Fibroblast of skin of left biceps (primary cell): ENCODE measurements at places on chromosomes 12 and 14.

GRCh38 chr14:104422837-104423681, 156.5 kb upstream of the C14orf180 start:
- DNase-seq = no peak

DNA sequence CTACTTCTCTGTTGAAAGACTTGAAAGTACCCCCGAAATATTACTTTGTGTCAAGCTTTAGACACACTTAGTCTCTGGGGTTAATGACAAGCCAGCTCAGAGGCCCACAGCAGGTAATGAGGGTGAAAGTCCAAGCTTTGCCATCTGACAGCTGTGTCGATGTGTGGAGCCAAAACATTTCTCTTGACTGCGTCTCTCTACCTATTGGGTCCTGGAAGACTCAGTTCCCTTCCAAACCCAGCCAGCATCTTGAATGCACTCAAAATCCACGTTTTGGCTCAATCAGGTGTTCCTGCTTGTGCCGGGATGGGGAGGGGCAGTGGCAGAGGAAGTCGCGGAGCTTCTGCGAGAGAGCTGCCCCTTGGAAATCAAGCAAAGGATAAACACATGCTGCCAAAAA, 3.2 kb downstream of the PLXNC1 start:
- no peak for DNase-seq

- no peak for DNase-seq
These were observed 33.6 kb upstream of the HNF1A start for GRCh38 chr12:120944645-120945217.

GRCh38 chr12:75715323-75715644, 203.9 kb upstream of the KRR1 start:
- DNase-seq = no peak

DNA sequence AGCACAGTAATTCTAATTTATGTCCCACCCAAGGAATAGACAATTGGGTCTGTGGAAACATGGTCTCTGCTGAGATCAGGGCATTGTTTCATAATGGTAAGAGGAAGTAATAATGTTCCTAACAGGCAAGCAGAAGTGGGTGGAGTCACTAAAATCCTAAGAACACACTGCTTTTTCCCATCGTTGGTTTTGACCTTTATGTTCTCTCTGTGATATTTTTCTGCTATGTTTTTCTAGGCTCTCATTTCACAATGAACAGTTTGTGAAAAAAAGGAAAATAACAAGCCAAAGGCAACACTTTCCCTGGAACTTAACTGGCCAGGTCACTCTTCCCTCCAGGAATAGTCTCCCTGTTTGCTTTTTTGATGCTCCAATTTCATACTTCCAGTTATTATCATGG, 80.6 kb upstream of the OVCH1 start:
- no peak for DNase-seq

- no peak for DNase-seq
These were observed 10.2 kb upstream of the NYNRIN start for GRCh38 chr14:24388474-24389179.
